Activated naive CD4-positive, alpha-beta T cell (primary cell): ENCODE measurements at places on chromosomes 7 and 10.

DNA sequence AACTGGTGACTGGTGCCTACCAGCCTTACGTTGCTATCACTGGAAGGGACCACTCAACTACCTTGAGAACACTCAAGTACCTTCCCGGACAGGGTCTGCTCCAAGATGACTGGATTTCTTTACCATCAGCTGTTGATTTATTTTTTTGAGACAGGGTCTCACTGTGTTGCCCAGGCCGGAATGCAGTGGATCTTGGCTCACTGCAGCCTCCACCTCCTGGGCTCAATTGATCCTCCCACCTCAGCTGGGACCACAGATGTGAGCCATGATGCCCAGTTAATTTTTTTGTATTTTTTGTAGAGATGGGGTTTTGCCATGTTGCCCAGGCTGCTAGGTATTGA is 45.2 kb upstream of the DLG5 start:
- no peak for DNase-seq

GRCh38 chr10:12649012-12649584 is 299.8 kb downstream of the CAMK1D start:
- no peak for DNase-seq

DNA sequence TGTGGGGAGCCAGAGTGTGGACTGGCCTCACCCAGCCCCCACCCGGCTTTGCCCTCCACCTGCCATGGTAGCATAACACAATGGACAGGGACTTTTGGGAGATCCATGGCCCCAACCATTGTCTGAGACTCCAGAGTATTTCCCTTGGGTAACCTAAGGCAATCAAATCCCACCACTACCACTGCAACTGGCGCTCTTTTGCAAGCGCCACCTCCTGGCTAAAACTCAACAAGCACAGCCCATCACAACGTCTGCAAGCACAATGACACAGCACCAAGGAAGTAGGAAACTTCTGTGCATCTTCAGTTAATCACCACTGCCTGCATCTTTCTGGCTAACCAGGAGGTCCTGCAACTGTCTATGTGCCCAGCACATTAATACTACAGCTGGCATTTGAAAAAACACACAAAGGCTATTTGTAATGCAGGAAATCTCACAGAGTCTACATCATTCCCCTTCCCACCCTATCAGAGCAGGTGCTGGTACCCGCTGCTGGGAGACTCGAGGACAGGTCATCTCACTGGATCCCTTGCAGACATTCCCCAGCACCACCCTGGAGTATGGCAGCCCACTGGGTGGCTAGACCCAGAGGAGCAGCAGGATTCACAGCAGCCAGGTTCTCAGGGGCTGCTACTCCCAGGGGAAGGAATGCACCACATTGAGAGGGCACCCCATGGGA is 27.7 kb downstream of the ANKRD26 start:
- no peak for DNase-seq

- no peak for DNase-seq
Measured at GRCh38 chr7:34425631-34426384, 232.2 kb upstream of the NPSR1 start.

DNA sequence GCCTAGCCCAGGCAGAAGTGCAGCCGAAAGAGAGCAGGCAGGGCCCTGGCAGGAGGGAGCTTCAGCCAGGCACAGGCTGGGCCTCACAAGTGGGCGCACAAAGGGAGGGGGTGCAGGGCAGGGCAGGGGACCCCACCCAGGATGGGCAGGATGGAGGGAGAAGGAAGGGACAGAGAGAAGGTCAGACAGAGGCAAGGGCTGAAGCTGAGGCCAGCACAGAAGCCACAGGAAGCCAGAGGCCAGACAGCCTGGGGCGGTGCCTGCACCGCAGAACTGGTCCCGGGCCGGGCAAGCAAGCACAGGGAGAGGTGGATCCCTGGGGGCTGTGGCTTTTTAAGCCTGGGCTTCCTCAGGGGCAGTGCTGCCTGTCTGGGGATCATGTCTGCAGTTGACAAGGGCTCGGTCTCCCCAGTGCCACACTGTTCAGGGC is 16.7 kb downstream of the NOS3 start:
- no peak for DNase-seq

DNA sequence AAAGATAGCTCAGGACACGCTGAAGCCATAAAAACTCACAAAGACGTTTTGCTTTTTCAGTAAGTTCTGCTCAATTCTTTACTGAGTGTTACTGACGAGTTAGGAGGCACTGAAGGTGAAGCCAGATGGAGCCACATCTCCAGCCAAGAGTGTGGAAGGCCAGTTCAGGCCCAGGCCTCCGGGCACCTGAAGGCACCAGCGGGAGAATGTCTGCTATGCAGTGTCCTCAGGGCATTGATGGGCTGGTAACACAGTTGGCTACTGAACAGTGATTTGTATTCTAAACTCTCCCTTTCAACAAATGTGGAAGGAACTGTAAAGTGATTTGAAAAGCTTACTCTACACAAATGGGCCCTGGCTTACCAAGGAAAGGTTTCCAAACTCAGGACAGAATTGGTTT is 64.8 kb upstream of the SVIL start:
- DNase-seq = no peak

DNA sequence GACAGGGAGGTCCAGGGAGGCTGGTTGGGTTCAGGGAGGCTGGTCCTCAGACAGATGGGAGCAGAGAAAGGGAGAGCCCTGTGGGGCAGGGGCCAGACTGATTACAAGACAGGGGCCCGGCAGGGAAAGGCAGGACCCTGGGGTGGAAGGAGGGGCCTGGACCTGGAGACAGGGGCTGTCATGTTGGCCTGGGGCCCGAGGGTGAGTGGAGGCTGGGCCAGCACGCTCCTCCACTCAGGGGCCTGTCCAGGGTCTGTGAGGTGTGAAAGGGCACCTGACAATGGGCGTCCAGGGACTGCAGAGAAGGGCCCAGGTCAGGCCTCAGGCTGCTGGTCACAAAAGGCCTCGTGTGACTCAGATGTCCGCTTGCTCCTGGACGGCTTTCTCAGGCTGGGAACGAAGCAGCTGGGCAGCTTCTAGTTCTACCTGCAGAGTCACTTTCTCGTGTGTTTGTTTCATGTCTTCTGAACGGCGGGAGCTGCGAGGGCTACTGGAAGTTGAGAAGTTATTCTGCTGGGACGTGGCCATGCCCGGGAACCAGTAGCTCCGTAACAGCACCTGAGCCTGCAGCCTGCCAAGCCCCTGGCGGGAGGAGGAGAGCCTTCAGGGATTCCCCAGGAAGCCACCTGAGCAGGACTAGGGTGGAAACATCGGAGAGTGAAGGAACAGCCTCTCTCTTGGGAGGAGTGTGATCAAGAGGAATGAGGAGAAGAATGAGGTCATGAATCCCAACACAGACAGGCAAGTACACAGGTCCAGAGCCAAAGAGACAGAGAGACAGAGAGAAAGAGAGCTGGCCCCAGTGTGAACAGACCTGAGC is 65.8 kb downstream of the KLF6 start:
- DNase-seq = no peak

DNA sequence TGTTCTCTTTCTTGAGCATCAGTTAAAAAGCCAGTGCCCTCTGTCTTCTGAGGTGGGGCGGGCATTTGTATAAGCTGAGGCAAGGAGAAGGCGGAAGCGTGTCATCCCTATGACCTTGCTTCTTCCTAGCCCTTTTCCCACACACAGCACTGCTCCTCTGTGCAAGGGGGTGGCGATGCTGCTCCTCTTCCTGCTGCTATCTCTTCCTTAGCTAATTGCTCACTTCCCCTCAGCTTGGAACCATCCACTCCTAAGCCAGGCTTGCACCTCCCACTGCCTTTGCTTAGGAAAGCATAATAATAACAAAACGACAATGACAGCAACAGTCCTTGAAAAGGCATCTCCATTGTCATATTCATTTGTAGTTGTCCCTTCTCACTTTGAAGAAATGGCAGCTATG is 366.9 kb downstream of the PHTF2 start:
- DNase-seq = no peak

- no peak for DNase-seq
Measured at GRCh38 chr7:1354661-1355567, 104.4 kb downstream of the MICALL2 start.

DNA sequence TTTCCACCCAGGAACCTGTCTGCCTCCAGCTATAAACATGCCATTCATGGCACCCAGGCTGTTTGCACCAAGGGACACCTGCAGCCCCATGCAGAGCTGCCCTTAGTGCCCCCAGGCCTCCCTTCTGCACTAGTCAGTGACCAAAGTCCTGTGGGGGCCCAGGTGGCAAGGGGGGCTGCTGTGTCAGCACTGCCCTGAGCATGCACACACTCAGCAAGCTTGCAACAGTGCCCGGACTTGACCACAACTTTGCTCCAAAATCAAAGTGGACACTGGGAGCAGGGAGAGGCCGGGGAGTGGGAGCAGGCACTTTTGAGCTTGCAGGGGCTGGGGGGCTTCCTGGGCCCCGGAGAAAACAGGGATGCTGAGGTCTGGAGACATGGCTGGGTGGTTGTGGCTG is 192.9 kb upstream of the MBL2 start:
- no peak for DNase-seq

GRCh38 chr10:86335831-86336230 is 30.8 kb downstream of the GRID1 start:
- no peak for DNase-seq

- DNase-seq = no peak
Measured at GRCh38 chr10:64659311-64659710, 1138.1 kb downstream of the REEP3 start.

- DNase-seq = no peak
Measured at GRCh38 chr10:46106410-46107255, 60.6 kb upstream of the MSMB start.

GRCh38 chr10:105017116-105017515 is 376.0 kb downstream of the SORCS3 start:
- no peak for DNase-seq

GRCh38 chr7:25578991-25579777 is 350.9 kb upstream of the NPVF start:
- DNase-seq = no peak

- no peak for DNase-seq
Measured at GRCh38 chr7:137283153-137283552, 60.4 kb downstream of the PTN start.

DNA sequence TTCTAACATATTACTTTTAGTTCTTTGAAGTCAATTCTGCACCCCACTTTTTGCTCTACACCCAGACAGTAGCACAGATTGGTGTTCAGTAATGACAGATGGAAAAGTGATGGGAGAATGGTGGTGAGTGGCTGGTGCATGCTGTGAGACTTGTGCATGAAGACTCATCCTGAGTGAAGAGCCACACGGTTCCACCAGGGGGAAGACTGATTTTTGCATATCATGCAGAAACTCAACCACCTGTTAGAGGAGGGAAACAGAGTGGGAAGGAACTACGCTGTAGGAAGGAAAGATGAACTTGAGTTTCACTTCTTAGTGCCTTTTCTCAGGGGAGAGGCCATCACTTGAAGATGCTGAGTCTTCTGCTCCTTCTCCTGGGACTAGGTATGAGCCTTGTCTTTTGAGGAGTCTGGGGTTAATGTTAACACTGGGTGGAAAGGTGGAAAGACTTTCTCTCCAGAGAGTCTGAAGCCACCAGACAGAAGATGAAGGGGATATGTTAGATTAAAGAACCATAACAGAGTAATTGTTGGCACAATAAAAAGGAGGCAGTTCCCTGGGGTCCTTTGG is 9.3 kb upstream of the PRSS1 start:
- DNase-seq = no peak

DNA sequence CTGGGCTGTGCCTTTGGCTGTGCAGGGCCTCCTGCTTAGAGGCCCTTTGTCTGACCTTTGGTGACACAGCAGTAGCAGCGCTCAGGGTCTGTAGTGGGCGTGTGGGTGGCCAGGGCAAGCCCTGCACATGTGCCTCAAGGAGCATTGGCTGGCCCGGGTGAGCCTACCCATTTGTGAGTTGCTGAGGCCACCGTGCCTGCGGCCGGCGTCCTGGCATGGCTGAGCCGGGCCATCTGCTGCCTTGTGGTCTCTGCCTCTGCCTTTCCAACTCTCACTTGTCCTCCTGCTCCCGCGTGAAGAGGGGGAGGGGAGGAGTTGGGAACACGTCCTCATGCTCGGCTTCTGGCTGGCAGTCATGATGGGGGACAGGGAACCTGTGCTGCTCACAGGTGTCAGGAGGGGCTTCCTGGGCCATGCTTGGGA is 9.2 kb upstream of the ORAI2 start:
- no peak for DNase-seq

DNA sequence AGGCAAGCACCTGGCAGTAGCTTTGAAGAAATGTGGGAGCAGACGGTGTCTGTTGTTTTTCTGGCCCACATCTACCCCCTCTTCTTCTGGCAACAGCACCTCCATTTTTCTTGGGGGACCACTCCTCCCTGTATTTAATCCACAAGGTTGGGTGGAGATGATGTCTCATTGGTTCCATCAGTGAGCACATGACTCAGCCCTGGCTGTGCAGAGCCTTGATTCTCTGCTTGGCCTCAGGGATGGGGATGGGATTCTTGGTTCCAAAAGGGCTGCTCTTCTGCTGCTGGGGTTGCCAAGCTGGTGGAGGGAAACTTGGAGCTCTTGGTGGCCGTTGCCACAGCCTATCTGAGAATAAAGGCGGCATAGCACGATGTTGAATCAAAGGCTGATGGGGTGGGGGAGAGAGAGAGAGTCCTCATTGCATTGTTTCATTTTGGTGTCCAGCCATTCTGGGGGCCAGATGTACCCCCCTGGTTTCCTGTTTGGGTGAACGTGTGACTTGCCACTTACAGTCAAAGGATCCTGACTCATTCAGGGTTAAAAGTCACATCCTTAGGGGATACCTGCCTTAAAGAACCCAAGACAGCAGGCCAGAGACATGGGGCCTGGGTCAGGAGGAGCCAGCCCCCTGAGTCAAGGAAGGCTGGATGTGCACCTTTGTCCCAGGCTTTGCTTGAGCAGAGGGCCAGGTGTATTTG is 25.9 kb downstream of the GRK5 start:
- no peak for DNase-seq

GRCh38 chr7:12650080-12650479 is 37.4 kb upstream of the ARL4A start:
- no peak for DNase-seq

DNA sequence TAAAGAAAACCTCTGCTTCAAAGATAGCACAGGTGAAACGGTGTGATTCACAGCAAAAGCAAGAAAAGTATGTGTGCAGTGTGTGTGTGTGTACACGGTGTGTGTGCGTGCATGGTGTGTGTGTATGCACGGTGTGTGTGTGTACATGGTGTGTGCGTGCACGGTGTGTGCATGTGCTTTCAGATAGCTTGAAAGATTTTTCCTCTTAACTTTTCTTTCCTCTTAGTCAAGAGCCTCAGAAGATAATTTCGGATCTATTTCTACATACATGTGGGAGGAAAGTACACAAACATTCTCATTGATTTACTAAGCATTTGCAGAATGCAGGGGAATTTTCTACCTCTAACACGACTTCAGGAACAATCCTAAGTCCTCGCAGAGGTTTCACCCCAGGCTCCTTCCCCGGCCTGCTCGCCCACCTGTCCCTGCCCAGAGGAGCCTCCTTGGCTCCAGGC is 2.9 kb downstream of the FGFR2 start:
- DNase-seq = no peak

GRCh38 chr7:38539477-38540081 is 91.6 kb downstream of the AMPH start:
- DNase-seq = no peak

- no peak for DNase-seq
Measured at GRCh38 chr10:80167471-80168161, 35.1 kb downstream of the PLAC9 start.

DNA sequence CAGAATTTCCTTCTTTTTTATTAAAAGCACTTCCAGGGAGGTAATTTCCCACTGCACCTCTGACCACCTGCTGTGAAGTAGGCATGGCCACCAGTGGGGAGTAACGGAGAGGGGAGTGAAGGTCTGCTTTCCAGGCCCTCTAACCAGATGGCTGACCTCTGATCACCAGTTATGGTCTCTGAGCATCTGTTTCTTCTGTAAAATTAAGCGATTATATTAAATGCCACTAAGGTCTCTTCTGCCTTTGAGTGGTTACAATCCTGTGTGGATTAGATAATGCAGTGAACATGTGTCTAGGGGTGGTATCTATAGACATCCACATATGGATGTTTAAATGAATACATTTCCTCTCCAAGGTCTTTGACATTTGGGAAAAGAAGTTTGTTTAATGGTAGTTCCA is 199.6 kb downstream of the HERPUD2 start:
- no peak for DNase-seq
